ENCODE measurements at places on chromosomes 5 and 9.

DNA sequence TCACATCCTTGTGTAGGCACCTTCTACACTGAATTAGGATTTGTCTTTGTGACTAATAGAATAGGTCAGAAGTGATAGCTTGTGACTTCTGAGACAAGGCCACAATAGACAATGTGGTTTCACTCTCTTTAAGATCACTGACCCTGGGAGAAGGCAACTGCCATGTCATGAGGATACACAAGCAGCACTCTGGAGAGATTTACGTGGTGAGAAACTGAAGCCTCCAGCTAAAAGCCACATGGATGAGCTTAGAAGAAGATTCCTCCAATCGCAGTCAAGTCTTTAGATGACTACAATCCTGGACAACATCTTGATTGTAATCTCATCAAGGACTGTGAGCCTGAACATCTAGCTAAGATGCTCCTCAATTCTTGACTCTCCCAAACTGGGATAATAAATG is 206.6 kb downstream of the ESM1 start:
- DNase-seq: no peak

DNA sequence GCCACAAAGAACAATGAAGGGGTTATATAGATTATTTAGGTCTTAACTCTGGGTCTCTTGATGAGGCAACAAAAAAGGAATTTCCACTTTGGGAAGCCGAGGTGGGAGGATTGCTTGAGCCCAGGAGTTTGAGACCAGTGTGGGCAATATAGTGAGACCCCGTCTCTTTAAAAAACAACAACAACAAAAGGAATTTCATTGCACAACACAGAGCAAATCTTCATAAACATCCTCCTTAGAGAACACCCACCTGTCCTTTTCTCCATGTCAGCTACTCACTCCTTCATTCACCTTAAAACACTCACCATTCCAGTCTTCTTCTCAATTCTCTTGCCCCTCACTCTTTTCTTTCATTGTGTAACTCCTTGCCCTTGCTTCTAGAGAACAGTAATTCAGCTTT is 39.8 kb upstream of the CEMIP2 start:
- no peak for DNase-seq

- no peak for DNase-seq
Observed at GRCh38 chr5:81162501-81162900, 70.6 kb upstream of the CKMT2 start.

DNA sequence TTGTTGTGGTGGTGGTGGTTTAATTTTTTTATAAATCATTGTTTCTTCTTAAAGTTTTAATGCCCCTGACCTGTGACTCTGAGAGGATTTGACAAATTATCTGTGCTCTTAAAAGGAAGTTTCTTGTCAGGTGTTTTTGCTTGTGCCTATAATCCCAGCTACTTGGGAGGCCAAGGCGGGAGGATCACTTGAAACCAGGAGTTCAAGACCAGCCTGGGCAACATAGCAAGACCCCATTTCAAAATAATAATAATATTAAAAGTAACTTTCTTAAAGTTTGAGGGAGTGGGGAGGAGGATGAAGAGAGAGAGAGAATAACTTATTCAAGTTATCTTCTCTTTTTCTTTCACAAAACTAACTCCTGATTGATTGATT is 12.2 kb upstream of the ERMP1 start:
- no peak for DNase-seq

GRCh38 chr5:99587983-99588382 is 659.2 kb upstream of the CHD1 start:
- DNase-seq: no peak

GRCh38 chr5:1507961-1508658 is 15.7 kb downstream of the LPCAT1 start:
- no peak for DNase-seq

GRCh38 chr5:80122579-80122978 is 87.4 kb downstream of the THBS4 start:
- DNase-seq: no peak

DNA sequence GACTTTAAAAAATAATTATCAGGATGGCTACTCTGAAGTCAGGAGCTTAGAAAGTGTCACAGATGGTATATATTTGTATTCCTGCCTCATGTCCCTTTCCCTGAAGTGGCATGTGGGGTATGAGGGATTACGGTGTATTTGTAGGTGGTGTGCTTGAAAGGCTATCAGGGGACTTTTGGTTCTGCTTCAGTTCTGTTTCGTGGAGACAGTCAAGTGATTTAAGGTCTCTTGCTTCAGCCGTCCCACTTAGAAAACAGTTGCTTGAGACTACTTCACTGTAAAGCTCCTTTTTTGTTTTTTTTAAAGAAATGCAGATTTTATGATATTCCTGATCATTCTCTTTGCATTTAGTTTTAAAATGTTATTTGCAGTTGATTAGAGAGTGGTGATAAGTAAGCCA is 18.3 kb downstream of the PARP8 start:
- no peak for DNase-seq

- no peak for DNase-seq
Observed at GRCh38 chr9:138021251-138022056, 143.9 kb downstream of the CACNA1B start.

DNA sequence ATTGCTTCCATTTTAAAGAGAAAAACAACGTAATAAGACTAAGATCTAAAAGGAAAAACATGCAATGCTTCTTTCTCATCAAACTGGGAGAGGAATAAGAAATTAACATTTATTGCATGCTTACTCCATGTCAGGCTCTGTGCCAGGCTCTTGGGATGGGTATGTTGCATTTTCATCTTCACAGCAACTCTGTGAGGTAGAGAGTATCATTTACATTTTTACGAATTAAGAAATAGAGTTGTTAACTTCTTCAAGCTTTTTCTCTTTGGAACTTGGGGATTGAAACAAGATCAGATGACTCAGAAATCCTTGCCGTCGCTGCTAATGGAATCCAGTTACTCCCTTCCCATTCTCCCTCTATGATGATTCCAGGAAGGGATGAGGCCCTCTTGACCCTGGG is 39.5 kb downstream of the PDE8B start:
- DNase-seq: no peak

DNA sequence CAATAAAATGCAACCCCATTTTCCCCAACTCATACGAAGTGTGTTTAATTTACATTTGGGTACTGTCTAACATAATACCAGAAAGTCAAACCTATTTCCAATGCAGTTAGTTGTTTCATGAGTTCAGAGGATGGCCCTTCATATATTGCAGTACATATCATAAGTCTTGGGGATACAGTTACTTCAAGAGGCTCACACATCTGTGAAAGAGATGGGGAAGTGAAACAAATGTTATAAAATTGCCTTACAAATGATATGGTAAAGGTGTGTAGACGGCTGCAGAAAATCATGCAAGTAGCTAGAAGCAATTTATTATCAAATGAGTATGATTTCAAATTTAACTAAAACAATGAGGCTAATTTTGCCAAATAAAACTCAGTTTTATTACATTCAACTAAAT is 219.0 kb upstream of the CDH12 start:
- DNase-seq: no peak

- DNase-seq: no peak
Observed at GRCh38 chr5:150618163-150618562, 22.3 kb upstream of the SYNPO start.

GRCh38 chr9:97944612-97945011 is 6.6 kb upstream of the HEMGN start:
- no peak for DNase-seq

- no peak for DNase-seq
Observed at GRCh38 chr5:135834639-135835529, at the start of gene SLC25A48. Gene SLC25A48 (plus strand): TSS chr5:135834663. CDS start chr5:135834848, 185 bp downstream.

DNA sequence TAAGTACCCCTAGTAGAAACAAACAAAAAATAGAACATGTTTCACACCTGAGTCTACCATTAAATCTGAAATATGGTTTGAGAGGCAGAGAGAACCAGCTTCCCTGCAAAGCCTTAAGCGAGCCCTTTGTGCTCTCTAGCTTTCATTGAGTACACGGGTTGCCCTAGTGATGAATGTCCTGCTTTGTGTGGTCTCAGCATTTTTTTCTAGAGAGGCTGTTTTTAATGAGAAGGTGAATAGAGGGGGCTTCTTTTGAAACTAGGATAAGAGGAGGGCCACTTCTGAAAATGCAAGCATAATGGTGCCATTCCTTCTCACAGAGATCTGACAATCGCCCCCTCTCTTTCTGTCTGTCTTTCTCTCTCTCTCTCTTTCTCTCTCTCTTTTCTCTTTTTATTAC is 131.3 kb downstream of the MACIR start:
- no peak for DNase-seq

- DNase-seq: no peak
Observed at GRCh38 chr5:98121036-98121936, 652.2 kb upstream of the RGMB start.

- DNase-seq: no peak
Observed at GRCh38 chr9:98730871-98731270, 22.1 kb upstream of the GABBR2 start.

DNA sequence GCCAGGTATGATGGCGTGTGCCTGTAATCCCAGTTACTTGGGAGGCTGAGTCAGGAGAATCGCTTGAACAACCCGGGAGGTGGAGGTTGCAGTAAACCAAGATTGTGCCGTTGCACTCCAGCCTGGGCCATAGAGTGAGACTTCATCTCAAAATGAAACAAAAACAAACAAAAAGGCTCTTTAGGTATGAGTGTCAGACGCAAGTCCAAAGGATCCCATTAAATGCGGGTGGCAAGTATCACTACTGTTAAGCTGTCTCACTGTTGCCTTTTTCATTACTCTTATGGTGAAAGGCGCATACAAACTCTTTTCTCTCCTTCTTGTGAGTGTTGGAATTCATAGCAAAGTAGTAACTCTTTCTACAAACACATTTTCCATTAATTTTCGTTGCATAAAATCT is 688.5 kb upstream of the CHD1 start:
- no peak for DNase-seq

DNA sequence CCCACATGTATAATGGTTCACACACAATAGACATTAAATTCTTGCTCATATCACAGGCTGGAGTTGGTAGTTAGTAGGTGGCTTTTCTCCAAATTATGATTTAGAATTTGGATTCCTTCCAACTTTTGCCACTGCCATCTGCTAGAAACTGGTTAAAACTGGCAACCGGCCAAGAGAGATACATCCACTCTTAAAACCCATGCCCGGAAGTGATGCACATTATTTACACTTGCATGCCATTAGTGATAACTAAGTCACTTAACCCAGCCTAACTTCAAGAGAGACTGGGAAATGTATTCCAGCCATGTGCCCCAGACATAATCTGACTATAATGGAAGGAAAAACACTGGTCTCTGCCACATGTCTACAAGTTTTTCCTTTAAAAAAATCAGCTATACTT is 395.7 kb upstream of the SEMA6A start:
- no peak for DNase-seq

DNA sequence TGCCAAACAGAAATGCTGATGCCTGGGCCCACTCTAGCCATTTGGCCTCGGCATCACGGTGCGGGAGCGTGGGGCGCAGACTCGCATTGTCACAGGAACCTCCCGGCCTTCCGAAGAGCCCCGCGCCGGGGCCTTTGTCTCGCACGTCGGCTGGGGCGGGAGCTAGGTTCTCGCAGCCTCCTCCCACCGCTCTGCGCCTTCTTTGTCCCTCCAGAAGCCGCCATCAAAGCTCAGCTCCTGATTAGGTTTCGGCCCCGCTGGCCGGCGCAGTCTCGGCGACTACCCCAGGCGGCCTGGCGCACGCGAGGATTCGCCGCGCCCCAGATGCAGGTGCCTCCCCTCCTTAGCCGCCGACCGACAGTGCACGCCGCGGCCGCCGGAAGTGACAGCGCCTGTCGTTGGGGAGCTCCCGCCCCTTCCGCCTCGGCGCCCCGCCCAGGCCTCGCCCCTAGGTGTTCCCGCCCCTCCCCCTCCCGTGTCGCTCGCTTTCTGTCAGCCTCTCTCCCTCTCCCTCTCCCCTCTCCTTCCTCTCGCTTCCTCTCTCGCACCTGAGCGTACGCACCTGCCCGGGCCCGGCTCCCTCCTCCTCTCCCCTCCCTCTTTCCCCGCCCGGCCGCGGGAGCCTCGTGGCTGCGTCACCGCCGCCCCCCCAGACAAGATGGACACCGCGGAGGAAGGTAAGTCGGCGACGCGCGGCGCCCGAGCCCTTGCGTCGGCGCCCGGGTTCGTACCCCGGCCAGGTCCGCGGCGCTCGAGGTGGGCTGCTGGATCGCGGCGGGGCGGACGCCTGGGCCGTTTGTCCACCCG is at the start of gene MARCHF6:
MARCHF6 (plus strand) TSS at position 455 of the 807 bp plus-strand sequence; CDS start at position 659, 204 bp downstream.
- peak; percentile 89 for DNase-seq

DNA sequence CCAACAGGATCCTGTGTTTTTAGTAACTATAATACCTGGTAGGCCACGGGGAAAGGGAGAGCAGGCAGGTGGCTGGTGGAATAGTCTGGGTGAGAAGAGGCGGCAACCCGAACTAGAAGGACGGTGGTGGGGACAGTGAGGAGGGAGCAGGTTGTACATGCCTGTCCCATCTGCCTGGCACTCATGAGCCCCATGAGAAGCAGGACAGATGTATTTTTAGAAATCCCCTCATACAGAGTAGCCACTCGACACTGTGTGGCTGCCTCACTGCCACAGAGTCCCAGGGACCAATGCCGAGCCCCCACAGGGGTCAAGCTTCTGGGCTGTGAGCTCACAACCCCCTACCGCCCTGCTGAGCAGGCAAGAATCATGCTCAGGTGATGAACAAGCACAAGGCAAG is 136.6 kb downstream of the SEC61B start:
- no peak for DNase-seq

GRCh38 chr5:81969912-81970311 is 1.9 kb upstream of the ATG10 start:
- no peak for DNase-seq

DNA sequence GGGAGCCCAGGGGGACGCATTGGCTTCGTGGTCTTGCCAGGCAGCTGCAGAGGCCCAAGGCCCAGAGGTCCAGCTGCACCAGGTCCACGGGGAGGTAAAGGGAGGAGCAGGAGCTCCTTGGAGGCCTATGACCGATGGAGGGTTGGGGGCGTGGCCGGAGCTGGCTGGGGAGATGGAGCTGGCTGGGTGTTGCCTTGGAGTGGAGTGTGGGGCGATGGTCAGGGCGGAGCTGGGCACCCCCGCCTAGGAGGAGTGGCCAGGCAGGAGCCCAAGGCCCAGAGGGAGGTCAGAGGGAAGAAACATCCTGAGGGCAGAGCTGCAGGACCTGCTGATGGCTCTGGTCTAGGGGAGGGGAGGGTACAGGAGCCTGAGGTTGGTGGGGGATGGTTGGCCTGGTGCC is 44.6 kb downstream of the KCNT1 start:
- DNase-seq: no peak

- DNase-seq: no peak
Observed at GRCh38 chr5:157252711-157253465, 13.0 kb upstream of the CYFIP2 start.

- DNase-seq: no peak
Observed at GRCh38 chr5:7606840-7607465, 211.0 kb downstream of the ADCY2 start.

GRCh38 chr5:15957124-15957523 is 222.5 kb downstream of the MARCHF11 start:
- no peak for DNase-seq

DNA sequence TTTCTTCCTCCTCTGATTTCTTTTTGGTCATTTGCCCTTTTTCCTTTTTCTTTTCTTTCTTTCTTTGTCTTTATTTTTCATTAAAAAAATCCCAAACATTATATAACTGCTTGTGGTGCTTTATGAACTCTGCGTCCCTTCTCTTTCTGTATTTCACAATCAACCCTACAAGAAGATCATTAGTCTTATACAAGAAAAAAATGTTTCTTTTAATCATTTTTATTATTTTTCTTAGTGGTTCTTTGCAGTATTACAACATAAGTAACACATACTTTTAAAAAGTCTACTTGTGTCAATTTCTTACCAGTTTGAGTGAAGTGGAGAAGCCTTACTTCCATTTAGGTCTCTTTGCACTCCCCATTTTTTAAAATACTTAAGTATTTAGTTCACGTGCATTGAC is 212.7 kb upstream of the SMC2 start:
- no peak for DNase-seq

- DNase-seq: no peak
Observed at GRCh38 chr5:174828804-174829510, 104.6 kb downstream of the MSX2 start.

All from stimulated activated CD8-positive, alpha-beta memory T cell treated with anti-CD3 and anti-CD28 coated beads, Interleukin-4, amount 100 ng/mL, for 4 hours (primary cell).